Lower leg skin (tissue), 4 donors: ENCODE measurements at places on chromosomes 1 and 21. TPM values are rescaled to one million over a fixed set of nuclear protein-coding genes. Genes with fewer than 3 reads are reported as not detected.

The DNTTIP2 gene
- 27.0 TPM for total RNA-seq

The ATF3 gene
- total RNA-seq, result 15.8 TPM

The OLFML2B gene
- 6.1 TPM for total RNA-seq

The HSPA6 gene
- total RNA-seq, result 4.8 TPM

The CFAP141 gene
- total RNA-seq, result not detected
